ENCODE measurements at places on chromosomes 6 and 20. TPM values are rescaled to one million over a fixed set of nuclear protein-coding genes. Genes with fewer than 3 reads are reported as not detected.
A peak's percentile ranks its signal among the peaks of the same experiment; 100 is the strongest.

GRCh38 chr20:3046677-3047462 is 1.0 kb downstream of the MRPS26 start:
- no peak for DNase-seq
- peak overlapping the region; percentile 80 for H3K4me3 ChIP-seq
- H3K27ac ChIP-seq = peak overlapping the region; percentile 87
- no peaks in the 10 kb centered on the region for H3K27me3 ChIP-seq
- H3K4me1 ChIP-seq = no peaks in the 10 kb centered on the region
- H3K36me3 ChIP-seq = peaks cover 4% of the 10 kb centered on the region

DNA sequence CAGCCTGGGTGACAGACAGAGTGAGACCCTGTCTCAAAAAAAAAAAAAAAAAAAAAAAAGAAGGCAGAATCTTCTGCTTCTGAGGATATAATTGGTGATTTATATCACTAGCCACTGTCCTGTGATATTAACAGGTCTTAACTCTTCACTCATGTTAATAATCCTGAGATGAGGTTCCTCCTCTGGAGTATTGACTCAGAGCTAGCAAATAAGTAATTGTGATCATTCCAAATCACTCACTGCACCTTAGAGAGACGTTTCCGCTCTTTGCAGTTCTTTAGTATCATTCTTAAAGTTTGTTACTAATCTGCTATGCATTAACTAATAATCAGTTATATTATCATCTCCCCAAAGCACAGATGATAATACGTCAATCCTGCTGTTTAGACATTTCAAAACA is 41.6 kb upstream of the NOX3 start:
- DNase-seq = no peak
- peaks cover 5% of the 10 kb centered on the region for H3K4me1 ChIP-seq
- H3K27ac ChIP-seq = no peak overlapping the region
- no peaks in the 10 kb centered on the region for H3K27me3 ChIP-seq
- H3K36me3 ChIP-seq = no peaks in the 10 kb centered on the region

The DEF6 gene
- 66.3 TPM for total RNA-seq

- H3K36me3 ChIP-seq = no peaks in the 10 kb centered on the region
- no peak for DNase-seq
- no peak overlapping the region for H3K27ac ChIP-seq
- peaks cover 58% of the 10 kb centered on the region for H3K27me3 ChIP-seq
- H3K4me3 ChIP-seq = no peak overlapping the region
Measured at GRCh38 chr20:38730167-38730988, 6.1 kb downstream of the SLC32A1 start.

DNA sequence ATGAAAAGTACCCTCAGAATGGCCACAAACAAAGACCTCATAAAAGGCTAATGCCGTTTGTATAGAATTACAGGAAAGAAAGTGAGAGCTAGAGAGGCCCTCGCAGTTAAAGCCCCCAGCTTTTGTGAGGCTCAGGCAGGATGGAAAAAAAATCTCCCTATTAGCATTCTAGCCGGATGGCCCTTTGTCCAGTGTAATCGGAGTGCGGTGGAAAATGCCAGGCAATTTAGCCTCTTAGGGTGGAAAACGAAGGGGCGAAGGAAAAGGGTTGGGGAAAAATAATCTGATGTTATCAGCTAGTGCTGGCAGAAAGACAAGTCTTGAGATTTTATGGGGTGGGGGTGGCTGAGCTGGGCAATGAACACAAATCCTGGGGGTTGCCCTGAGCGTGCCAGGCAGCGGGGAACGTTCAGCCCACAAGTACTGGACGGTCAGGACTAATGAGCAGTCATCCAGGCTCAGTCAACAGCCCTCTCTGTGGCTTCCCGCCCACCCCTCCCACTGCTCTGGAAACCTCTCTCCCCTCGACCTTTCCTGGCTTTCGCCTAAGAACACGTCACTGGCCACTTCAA is 92.4 kb downstream of the PSMG4 start:
- no peak overlapping the region for H3K4me3 ChIP-seq
- no peaks in the 10 kb centered on the region for H3K27me3 ChIP-seq
- H3K36me3 ChIP-seq = no peaks in the 10 kb centered on the region
- no peak for DNase-seq
- peaks cover 1% of the 10 kb centered on the region for H3K4me1 ChIP-seq
- H3K27ac ChIP-seq = no peak overlapping the region

DNA sequence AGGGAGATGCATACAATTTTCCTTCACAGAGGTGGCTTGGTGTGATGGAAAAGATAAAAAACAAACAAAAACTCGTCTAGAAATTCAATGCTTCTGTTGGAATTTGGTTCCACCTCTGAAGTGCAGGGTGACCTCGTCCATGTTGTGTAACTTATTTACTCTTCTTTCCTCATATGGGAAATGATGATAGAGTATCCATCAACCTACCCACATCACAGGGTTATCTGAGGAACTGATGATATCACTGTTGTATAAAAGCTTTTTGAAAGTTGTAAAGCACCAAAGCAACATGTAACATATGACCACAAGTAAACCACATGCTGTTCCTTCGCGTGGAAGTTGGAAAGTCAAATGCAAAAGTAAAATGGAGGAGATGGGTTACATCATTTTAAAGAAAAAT is 212.0 kb upstream of the SGK1 start:
- no peak overlapping the region for H3K4me3 ChIP-seq
- H3K36me3 ChIP-seq = no peaks in the 10 kb centered on the region
- no peak overlapping the region for H3K27ac ChIP-seq
- no peak for DNase-seq

DNA sequence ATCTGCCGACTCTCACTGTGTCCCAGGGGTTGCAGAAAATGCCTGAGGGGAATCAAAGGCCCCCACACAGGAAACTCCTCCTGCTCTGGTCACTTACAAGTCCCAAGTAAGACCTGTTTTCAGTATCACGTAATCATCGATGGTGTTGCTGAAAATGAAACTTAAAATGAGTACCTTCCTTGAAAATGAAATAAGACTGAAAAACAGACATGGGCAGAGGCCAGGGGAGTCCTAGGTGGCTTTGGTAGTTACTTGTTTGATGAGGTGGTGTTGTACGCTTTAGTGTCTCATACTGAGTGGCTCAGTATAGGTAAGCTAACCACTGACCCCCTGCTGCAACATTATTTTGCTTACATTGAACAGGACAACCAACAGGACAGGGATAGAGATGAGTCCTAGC is 43.0 kb upstream of the SYNCRIP start:
- no peaks in the 10 kb centered on the region for H3K36me3 ChIP-seq
- H3K27me3 ChIP-seq = no peaks in the 10 kb centered on the region
- peaks cover 11% of the 10 kb centered on the region for H3K4me1 ChIP-seq
- peak; percentile 46 for DNase-seq

GRCh38 chr20:62263396-62263795 is 25.1 kb downstream of the OSBPL2 start:
- H3K36me3 ChIP-seq = peaks cover 21% of the 10 kb centered on the region
- H3K4me1 ChIP-seq = no peaks in the 10 kb centered on the region
- DNase-seq = no peak
- H3K27me3 ChIP-seq = no peaks in the 10 kb centered on the region

GRCh38 chr6:170027647-170028043 is 263.2 kb downstream of the DLL1 start:
- H3K36me3 ChIP-seq = no peaks in the 10 kb centered on the region
- H3K27me3 ChIP-seq = no peaks in the 10 kb centered on the region
- no peak overlapping the region for H3K27ac ChIP-seq
- no peaks in the 10 kb centered on the region for H3K4me1 ChIP-seq

All from GM12878 (cell line).